Fibroblast of the conjunctiva (primary cell): ENCODE measurements at places on chromosomes 5 and 9.
A peak's percentile ranks its signal among the peaks of the same experiment; 100 is the strongest.

GRCh38 chr5:65395526-65396155 is 86.1 kb downstream of the ADAMTS6 start:
- no peak for DNase-seq

DNA sequence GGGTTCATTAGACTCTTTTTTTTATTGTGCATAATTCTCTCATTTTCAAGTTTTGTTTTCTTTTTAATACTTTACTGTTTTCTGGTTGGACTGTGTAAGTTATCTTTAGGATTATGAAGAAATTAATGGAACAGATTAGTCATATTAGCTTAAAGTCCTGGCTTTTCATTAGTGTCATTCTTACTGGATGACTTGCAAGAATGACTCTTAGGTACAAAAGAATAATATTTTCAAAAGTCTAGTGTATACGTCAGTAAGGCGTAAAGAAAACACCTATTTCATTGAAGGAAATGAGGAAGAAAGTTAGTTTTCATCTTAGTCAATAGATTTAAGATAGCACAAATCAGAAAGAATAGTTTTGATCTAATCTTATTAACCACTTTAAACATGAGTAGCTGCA is 20.4 kb downstream of the UHRF2 start:
- no peak for DNase-seq

DNA sequence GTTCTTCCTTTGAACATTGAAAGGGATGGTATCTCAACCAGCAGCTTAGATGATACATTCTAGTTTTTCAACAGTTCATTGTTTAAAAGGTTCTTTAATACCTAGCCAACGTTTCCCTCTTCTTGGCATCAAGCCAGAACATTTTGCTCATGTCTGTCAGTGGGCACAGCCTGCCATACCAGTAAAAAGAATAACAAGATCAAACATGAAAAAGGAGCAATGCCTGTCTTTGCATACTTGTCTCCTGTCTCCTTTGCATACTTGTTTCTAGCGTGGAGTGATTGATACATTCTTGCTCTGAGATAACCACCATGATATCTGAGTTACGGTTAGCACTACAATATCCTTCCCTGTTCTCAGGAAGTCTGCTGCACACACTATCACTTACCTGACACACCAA is 248.6 kb upstream of the DAPK1 start:
- no peak for DNase-seq

DNA sequence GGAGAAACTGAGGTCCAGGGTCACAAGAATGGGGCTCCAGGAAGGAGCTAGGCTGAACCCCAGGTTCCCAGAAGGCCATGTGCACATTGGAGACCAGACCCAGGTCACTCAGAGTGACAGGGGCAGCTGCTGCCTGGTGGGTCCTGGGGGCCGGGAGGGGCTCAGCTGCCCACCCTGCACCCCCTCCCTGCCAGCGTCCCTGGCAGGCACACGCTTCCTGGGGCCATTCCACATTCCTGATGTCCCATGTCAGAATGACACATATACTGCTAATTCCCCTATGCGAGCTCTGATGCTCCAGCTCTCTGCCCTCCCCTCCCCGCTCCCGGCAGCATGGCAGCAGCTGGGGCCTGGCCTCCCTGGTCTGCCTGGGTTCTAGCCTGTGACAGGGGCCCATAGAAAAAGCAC is 14.0 kb downstream of the FGFR4 start:
- no peak for DNase-seq

- peak; percentile 68 for DNase-seq
These were observed 117.0 kb upstream of the GNA14 start for GRCh38 chr9:77764894-77765780.

GRCh38 chr5:179906795-179907555 is 722 bp downstream of the TBC1D9B start:
- DNase-seq: no peak

- no peak for DNase-seq
These were observed 155.6 kb upstream of the VLDLR start for GRCh38 chr9:2465921-2466460.

DNA sequence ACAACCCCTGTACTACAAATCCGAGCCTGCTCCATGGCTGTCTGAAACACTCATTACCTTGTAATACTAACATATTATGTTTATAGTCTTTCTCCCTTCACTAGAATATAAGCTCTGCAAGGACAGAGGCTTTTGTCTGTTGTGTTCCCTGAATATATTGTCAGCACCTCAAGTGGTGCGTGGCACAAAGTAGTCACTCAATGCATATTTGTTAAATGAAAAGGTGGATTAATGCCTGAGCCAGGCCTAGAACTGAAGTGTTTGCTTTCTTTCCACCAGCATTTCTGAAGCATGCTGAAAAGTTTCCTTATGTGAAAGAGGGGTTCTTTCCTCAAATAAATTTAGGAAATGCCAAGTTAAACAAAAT is 36.3 kb downstream of the ELL2 start:
- DNase-seq: no peak

GRCh38 chr9:132162764-132163456 is 1.1 kb downstream of the NTNG2 start:
- DNase-seq: no peak

- no peak for DNase-seq
These were observed 7.4 kb downstream of the EEIG1 start for GRCh38 chr9:127973169-127974000.

- DNase-seq: no peak
These were observed 11.1 kb upstream of the PAIP1 start for GRCh38 chr5:43567967-43568366.

DNA sequence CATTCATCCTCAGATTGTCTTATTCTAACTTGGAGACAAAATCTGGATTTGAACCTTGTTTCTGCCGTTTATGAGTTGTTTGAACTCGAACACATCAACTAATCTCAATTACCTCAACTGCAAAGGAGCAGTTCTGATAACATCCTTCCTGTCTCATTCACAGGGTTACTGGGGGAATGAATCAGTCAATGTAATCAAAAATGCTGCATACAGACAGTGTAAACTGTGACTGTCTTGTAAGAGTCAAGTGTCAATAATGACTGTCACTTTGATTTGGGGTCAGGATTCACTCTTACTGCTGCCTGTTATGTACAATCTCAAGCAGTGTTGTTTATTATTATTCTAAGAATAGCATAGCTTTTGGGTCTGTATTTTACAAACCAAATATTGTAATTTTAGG is 273.8 kb downstream of the DOCK8 start:
- no peak for DNase-seq
